GM12891 (cell line): ENCODE measurements at places on chromosomes 3 and 15.

DNA sequence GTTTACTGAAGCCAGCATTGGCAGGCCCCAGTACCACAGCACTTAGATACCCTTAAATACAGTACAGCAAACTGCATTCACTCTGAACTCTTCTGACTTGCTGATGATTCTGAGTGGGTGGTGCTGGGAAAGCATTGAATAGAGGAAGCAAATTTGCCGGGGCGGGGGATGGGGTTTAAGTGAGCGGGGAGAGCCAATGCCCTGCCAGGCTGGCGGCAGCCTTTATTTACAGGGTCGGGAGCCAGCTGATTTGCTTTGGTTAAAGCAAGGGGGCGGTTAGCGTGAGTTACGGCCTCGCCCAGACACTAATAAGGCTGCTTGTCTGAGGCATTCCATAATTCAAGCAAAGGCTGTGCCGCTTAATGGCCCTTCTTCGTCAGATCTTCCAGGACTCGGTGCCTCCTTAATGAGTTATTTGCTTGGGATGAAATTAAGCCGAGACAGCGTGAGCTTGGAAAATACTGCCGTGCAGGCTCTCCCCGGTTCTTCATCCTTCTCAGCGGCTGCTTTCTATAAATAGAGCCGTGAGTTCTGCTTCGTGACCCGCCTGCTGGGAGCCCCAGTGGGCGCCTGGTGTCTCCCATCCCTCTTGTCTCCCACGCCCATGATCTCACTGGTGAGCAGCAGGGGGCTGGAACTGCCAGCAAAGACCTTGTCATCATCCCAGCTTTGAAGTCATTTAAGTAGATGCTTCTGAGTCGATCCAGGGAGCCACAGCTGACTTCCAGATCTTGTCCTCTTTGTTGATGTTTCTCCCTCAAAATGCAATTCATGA lies 25.8 kb downstream of the SPSB4 start:
- no peak for DNase-seq

- DNase-seq: no peak
These were observed 38.4 kb downstream of the KCNAB1 start for GRCh38 chr3:156158656-156159295.

- DNase-seq: no peak
These were observed 313.9 kb downstream of the POLQ start for GRCh38 chr3:121231872-121232271.

DNA sequence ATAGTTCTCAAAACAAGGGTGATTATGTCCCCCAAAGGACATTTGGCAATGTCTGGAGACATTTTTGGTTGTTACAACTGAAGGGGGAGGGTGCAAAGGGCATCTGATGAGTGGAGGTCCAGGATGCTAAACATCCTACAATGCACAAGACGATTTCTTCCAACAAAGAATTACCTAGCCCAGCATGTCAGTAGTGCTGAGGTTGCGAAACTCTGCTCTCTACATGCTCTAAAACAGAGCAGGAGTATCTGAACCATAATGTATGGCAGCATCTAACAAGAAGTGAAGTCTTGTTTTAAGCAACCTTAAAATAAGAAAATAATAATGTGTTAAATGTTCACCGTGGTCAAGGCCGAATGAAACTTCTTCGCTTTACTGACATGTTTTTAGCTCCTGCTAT lies 7.0 kb downstream of the GYG1 start:
- DNase-seq: no peak

DNA sequence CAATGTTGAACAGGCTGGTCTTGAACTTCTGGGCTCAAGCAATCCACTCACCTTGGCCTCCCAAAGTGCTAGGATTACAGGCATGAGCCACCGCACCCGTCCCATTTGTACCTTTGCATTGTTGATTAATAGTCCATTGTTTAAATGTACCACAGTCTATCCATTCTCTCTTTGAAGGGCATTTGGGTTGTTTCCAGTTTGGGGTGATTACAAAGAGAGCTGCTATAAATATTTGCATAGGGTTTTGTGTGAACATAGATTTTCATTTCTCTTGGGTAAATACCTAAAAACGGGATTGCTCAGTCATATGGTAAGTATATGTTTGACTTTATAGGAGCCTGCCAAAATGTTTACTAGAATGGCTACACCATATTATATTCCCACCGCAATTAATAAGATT lies 13.7 kb upstream of the PTPRG start:
- DNase-seq: no peak
